ENCODE measurements at places on chromosomes 11 and 22. TPM values are rescaled to one million over a fixed set of nuclear protein-coding genes. Genes with fewer than 3 reads are reported as not detected.

Gene GAB4
- not detected for total RNA-seq

Gene SLC1A2
- total RNA-seq: 0.56 TPM

Gene TNKS1BP1
- total RNA-seq: 31.7 TPM

Gene OR8A1
- not detected for total RNA-seq

Gene XKR3
- total RNA-seq: not detected

Gene PIH1D2
- 2.2 TPM for total RNA-seq

Gene C11orf16
- total RNA-seq: not detected

Gene NRGN
- total RNA-seq: 0.83 TPM

Gene DDTL
- total RNA-seq: 0.36 TPM
